ENCODE measurements at places on chromosomes 7 and 10. TPM values are rescaled to one million over a fixed set of nuclear protein-coding genes. Genes with fewer than 3 reads are reported as not detected.

GRCh38 chr10:78959217-78959923, 109.4 kb upstream of the ZMIZ1 start:
- no peak for DNase-seq
- peaks cover 32% of the 10 kb centered on the region for H3K4me1 ChIP-seq
- H3K36me3 ChIP-seq = no peaks in the 10 kb centered on the region
- H3K27ac ChIP-seq = no peak overlapping the region

DNA sequence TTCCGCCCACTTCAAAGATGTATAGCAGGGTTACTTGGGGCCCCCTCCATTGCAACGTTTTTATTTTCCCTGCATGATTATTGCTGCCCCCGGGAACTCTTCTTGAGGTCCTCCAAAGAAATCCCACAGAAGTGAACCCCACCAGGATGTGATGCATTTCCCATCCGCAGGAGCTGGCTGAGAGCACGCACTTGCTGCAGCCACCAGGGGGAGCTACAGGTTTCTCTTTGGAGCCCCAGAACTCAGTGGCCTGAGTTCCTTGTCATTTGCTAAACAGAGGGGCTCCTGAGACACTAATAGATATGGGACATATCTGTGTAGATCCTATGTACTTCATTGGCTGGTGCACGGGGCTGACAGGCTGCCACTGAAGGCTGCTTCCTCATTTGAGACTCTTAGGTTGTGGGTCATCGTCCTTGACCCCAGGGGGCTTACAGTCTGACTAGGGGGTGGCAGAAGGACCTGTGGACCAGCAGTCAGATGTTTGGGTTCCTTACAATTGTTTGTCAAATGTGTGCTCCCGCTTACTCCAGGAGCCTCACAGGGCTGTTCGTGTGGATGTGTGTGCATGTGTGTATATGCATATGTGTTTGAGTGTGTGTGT, 52.3 kb upstream of the ENO4 start:
- no peak overlapping the region for H3K4me3 ChIP-seq
- no peak overlapping the region for H3K27ac ChIP-seq
- peak; percentile 79 for DNase-seq
- H3K27me3 ChIP-seq = peaks cover 43% of the 10 kb centered on the region

Gene KIF20B
- total RNA-seq = 39.9 TPM

Gene LRRC4
- not detected for total RNA-seq

Gene GNG11
- 2.6 TPM for total RNA-seq
